Suppressor macrophage treated with lipopolysaccharide for 1 hour (primary cell): ENCODE measurements at places on chromosomes 7 and 10.
A peak's percentile ranks its signal among the peaks of the same experiment; 100 is the strongest.

DNA sequence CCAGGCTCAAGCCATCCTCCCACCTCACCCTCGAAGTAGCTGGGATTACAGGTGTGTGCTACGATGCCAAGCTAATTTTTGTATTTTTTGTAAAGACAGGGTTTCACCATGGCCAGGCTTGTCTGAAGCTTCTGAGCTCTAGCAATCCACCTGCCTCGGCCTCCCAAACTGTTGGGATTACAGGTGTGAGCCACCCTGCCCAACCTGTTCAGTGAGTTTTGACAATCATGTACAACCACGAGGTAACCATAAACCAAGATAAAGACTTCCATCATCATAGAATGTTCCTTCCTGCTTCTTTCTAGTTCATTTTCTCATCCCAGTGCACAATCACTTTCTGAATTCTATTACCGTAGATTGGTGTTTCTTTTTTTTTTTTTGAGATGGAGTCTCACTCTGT is 30.5 kb upstream of the MKRN1 start:
- DNase-seq = no peak

DNA sequence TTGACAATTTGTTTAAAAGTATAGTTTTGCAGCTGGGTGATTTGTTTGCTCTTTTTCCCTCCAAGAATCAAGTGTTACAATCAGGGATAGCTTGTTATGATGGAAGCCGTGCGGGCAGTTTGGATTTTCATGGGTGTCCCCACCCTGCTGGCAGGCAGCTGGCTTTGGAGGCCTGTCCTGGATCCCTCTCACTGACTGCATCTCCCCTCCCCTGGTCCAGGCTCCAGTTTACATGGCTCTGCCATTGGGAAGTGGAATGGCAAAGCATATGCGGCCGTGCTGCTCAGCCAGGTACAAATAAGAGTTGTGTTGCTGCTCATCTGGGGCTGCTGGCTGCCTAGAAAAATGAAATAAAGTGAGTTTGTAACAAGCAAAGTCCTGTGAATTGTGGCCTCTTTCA is 76.0 kb downstream of the CXCL12 start:
- no peak for DNase-seq

DNA sequence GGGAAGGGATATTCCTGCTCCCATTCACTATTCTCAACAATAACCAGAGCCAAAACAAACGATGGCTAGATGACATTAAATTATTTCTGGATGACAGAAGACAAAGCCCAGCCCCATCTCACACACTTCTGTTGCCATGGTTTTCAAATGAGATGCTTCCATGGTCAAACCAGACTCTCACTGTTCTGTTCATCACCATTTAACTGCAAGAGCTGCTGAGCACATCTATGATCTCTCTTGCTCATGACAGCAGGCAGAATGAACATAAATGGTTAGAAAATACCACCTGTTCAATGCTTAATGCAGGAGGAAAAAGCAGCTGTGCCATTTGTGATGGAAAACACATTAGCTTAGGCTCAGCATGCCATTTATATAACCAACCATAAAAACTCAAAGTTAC is 758.6 kb upstream of the ZWINT start:
- no peak for DNase-seq

GRCh38 chr10:118958984-118959925 is 70.3 kb upstream of the NANOS1 start:
- peak; percentile 76 for DNase-seq

GRCh38 chr10:17265468-17265867 is 37.4 kb downstream of the VIM start:
- DNase-seq = no peak

DNA sequence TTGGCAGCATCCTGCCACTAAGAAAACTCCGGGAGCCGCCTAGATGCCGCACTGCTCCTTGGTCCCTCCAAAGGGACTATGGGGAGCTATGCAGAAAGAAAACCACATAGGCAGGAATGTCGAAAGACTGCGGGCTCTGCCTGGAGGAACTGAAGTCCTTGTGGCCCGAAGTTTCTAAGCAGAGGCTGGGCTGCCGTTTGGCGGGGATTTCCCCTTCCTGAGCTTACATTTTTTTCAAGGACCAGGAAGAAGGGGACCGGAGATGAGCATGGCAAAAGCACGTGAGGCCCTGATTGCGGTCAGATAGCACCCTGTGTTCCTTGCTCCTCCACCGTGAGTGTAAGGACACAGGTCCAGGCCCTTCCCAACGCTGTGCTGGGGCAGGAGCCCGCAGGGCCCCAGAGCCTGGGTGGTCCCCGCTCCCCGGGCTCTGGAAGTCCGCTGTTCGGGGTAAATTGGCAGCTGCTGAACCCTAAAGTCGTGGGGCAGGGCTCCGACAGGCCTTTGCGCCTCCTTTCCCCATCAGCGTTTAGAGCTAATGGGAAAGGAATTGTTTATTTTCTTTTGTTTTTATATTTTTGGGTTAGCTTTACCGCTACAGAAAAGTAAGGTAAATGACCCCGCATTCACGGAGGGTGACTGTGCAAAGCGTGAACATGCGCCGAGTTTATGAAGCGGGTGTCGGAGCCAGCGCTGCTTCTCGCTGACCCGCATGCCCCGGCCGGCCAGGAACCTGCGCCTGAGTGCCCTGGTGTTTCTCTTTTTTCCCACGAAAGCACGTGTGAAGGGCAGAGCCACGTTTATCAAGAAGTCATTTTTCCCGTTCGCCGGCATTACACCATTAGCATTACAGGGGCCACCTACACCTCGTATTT is 356.5 kb upstream of the ZNF32 start:
- DNase-seq = peak; percentile 63

DNA sequence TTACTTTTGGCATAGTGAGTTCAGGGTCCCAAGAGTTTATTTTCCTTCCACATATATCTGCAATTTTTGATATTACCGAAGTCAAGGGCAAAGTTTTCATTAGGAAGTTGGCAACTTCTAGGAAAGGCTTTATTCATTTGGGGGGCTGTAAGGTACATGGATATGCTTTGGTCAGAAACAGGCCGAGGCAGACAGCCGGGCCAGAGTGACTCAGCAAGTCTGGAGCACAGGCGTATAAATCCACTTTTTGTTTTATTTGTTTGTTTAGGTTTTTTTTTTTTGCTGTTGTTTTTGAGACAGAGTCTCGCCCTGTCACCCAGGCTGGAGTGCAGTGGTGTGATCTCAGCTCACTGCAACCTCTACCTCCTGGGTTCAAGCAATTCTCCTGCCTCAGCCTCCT is 3.7 kb downstream of the ZNF680 start:
- no peak for DNase-seq

- DNase-seq = peak; percentile 60
Measured at GRCh38 chr10:89426230-89426868, 12.0 kb downstream of the IFIT5 start.

DNA sequence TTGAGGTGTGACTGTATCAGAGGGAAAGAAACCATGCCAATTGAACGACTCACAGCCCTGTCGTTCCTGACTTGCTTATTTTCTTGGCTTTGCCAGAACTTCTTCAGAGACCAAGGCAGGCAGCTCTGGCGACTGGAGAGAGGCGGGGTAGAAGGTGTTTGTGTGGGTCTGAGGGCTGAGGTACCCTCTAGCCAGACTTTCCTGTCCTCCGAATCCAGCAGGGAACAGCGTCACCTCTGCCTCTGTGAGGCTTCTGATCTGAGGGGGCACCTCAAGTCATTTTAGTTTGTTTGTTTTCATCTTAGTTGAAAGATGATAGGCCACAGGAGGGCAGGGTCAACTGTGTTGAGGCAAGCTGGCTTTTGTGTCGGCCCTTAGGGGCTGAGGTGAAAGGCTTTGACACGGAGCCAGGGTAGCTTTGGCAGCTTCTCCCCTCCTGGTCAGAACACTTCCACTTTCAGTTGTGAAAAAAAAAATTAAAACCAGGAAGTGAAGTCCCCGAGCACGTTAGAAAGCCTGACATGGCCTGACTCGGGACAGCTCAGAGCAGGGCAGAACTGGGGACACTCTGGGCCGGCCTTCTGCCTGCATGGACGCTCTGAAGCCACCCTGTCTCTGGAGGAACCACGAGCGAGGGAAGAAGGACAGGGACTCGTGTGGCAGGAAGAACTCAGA is 1.9 kb downstream of the ACSL5 start:
- peak; percentile 82 for DNase-seq

GRCh38 chr10:45061982-45062381 is 61.3 kb downstream of the ZNF22 start:
- no peak for DNase-seq

DNA sequence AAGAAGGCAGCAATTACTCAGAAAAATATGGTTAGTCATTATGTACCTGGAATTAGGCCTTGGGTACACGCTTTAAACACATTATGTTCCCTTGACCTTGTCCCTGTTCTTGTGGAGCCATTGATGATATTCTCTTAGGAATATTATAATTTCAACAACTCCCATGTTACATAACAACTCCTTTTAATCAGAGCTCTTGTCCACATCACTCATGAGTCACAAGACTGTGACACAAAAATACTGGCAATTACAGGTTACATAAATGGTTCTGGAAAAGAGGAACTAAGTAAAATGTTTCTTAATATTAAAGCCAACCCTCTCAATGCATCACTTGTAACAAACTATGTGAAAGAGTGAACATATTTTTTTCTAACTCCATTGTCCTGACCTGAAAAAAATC is 143.8 kb upstream of the PCLO start:
- DNase-seq = peak; percentile 7

DNA sequence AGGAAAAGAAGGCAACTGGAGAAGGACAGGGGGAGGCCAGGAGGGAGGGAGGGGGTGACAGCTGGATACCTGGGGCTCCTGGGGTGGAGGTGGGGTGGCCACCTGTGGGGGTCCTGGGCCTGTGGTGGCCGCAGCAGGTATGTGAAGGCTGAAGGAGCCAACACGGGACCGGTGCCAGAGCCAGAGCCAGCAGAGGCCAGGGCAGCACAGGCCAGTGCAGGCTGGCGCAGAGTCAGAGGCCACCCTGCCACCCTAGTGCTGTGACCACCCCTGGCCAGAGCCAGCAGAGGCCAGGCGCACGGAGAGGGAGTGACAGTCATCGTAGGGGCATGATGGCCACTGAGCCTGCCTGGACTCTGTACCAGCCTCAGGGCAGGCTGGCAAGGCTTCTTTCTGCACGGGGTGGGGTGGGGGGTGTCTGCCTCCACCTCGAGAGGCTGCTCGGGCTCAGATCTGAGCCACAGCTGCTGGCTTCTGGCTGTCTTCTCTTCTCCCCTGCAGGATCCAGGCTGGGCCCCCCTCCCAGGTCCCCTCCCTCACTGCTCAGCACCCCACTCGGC is 28.8 kb downstream of the YKT6 start:
- no peak for DNase-seq

- no peak for DNase-seq
Measured at GRCh38 chr10:122310311-122311050, 39.4 kb downstream of the BTBD16 start.
